SK-N-SH (cell line): ENCODE measurements at places on chromosomes 5 and 9. TPM values are rescaled to one million over a fixed set of nuclear protein-coding genes. Genes with fewer than 3 reads are reported as not detected.
A peak's percentile ranks its signal among the peaks of the same experiment; 100 is the strongest.

The BAAT gene
- polyA plus RNA-seq = 0.02 and 0.05 TPM in 2 replicates

DNA sequence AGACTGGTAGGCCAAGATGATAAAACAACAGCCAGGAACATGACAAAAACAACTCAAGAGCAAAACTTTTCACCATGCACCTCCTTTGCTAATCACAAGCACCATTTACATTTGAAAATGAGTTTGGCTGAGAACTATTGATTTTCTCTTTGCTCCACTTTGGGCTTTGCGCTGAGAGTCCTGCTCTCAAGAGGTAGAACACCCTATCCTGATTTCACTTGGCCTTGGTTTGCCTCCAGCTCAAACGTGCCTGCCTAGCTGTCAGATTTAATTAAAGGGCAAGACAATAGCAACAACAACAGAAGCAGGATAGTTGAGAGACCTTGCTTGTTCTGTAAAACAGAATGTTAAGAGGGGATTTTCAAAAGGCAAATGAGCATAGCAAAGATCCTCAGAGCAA, 128.2 kb upstream of the ASTN2 start:
- no peak for DNase-seq

The CARTPT gene
- not detected in 2 replicates for polyA plus RNA-seq

DNA sequence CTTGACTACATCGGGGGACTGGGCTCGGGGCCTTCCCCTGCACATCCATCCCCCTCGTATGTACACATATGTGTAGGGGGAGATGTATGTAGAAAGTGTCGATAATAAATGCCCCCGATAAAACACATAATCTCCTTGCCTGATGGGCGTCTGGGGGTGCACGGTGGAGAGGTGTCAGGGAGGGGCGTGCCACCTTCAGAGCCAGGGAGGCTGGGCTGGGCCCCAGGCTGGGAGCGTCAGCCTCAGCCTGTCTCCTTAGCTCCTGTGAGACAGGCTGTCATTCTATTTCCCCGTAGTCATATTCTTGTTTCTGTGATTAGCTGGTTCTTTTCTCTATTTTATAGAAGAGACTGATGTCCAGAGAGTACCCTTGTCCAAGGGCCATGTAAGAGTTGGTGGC, 4.7 kb upstream of the RXRA start:
- no peak for DNase-seq

DNA sequence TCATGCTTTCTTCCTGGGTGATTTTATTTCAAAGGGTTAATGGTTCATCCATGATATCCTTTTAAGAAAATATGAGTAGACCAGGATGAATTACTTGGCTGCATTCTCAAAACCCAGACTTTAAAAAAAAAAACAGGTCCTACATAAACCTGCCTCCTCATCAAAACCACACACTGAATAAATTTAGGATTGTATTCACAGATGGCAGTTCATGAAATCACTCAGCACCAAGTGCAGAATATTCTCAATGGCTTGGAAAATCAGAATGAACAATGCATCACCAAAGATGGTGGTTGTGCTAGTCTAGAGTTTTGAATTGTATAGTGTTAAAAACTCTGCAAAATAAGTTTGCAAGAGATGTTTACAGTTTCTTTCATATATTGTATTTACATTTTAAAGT, 145.4 kb upstream of the GRAMD2B start:
- no peak for DNase-seq

The ITK gene
- not detected in 2 replicates for polyA plus RNA-seq

- no peak for DNase-seq
Observed at GRCh38 chr5:53302529-53302928, 177.9 kb upstream of the FST start.

The FST gene
- polyA plus RNA-seq = 157 and 162 TPM in 2 replicates

- DNase-seq = no peak
Observed at GRCh38 chr9:113711251-113711650, 164.9 kb upstream of the ZNF618 start.

The SNX24 gene
- 8.2 and 9.9 TPM in 2 replicates for polyA plus RNA-seq

The WHRN gene
- polyA plus RNA-seq = 2.7 and 4.6 TPM in 2 replicates

DNA sequence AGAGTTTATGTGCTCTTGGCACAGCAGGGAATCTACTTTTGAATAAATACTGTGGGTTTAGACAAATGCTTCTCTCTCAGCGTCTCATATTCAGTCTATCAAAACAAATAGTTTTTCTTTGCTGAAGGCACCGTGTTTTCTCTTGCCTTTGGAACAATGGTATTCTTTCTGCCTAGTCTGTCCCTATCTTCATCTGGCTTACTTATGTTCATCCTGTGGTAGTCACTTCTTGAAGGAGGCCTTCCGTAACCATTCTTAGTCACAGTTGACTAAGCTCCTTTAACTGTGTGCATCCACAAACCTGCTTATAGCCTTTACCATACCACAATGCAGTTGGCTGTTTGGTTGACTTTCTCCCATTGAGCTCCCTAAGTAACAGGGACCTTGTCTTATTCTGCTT, 45.9 kb downstream of the LARP1 start:
- no peak for DNase-seq

- DNase-seq = no peak
Observed at GRCh38 chr9:103281126-103281525, 286.0 kb downstream of the CYLC2 start.

The C5orf24 gene
- 21.8 and 34.3 TPM in 2 replicates for polyA plus RNA-seq

- no peak for DNase-seq
Observed at GRCh38 chr9:93108291-93109041, 12.4 kb downstream of the CARD19 start.

- DNase-seq = no peak
Observed at GRCh38 chr5:43000111-43000840, 39.8 kb downstream of the ANXA2R start.

- DNase-seq = peak; percentile 88
Observed at GRCh38 chr5:77987331-77987730, 211.2 kb upstream of the TBCA start.

DNA sequence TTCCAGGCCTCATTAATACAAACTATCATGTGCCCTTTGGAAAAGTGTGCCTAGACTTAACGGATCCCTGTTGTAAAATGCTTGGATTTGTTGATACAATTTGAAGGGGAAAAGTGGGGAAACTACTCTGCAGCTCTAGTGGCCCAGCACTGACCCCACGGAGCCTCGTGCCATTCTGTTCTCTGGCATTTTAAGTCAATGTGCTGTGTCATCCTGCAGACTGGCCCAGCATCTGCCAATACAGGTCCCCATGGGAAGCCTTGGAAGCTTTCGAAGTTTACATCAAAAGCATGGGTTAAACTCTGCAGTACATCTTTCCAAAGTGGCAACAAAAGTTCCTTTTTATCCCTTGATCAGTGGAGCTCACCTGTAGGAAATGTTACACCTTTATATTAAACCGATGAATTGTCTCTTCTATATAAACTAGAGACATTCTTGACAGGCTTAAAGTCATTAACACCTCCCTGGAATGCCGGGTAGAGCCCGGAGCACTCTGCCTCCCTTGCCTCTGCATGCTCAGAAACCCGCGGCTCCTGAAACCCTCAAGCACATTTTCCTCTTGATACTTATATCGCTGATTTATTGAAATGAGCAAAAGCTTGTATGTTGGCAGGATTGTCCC, 596.0 kb upstream of the ADAMTS16 start:
- DNase-seq = no peak

DNA sequence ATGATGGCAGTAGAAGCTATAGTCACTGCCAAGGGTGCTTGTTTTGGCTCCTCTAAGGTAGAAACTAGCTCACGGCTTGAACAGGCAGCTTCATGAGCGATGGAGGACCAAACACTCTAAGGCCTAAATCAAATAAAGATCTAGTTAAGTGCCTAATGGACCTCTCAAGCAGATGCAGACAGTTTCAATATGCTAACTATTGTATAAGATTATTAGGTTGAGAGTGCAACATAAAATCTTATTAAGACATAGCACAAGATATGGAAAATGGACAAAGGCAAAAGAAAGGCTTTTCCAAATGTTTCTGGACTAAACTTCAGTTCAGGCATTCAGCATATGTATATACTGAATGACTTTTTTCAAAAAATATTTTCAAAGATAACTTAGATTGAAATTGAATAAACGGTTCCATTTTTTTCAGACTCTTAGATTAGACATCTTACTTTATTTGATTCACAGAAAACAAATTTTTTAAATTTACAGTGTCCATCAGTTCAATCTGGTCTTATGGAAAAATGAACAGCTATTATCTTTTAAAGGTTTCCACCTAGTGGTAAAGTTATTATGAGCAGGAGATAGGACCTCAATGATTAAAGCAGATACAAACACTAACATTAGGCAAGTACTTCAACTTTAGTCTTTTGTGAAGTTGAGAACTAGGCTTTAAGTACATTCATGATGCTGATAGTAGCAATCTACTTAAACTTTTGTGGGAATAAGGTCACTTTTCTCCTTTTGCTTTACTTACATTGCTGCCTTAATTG, 1167.7 kb downstream of the MAT2B start:
- peak; percentile 32 for DNase-seq

DNA sequence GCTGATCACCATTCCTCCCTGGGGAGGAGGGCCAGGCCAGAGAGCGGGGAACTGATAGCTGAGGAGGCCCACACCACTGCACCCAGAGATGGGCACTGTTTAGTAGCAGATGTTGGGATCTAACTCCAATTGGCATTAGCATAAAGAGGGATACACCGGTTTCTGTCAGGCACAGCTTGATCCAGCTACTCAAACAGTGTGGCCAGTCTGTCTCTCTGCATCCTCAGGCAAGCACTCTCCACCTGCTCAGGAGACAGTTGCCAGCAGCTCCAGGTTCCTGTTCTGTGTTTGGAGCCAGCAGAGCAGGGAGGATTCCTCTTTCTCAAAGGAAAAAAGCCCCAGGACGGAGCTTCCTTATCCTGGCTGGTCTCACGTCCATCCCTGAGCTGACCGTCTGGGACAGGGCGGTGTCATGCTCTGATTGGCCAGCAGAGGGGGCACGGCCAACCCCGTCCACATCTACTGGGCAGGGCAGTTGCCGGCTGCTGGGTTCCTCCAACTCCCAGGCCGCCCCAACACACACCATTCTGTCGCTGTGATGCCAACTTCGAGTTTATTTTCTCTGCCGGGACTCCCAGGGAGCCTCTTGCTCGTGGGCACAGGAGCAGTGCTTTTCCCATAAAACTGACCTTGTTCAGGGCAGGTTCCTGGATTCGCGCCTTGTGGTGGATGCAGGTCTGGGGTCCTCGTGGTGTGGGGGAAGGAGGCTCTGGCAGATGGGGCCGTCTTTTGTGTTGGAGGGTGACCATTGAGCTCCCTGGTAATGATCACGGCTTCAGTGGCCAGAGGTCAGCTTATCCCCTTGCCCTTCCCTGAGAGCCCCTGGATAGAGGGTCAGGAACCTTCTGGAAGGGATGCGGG, 47.9 kb downstream of the COL5A1 start:
- peak; percentile 88 for DNase-seq

DNA sequence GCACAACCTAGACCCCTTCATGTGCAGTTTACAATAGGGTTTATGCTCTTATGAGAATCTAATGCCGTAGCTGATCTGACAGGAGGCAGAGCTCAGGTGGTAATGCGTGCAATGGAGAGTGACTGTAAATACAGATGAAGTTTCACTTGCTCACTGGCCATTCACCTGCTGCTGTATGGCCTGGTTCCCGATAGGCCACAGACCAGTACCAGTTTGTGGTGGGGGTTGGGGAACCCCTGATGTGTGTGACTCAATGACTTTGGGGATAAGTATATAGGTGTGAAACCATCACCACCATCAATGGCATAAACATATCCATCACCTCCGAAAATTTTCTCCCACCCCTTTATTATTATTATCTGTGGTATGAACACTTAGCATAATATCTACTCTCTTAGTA, 42.1 kb downstream of the TLR4 start:
- no peak for DNase-seq

- peak; percentile 24 for DNase-seq
Observed at GRCh38 chr5:134240421-134240962, 14.6 kb upstream of the PPP2CA start.

The CDH12 gene
- not detected in 2 replicates for polyA plus RNA-seq

The FBLL1 gene
- polyA plus RNA-seq = 4.4 and 4.5 TPM in 2 replicates

The NR5A1 gene
- polyA plus RNA-seq = not detected in 2 replicates

GRCh38 chr9:88583901-88584596, 49.1 kb downstream of the NXNL2 start:
- DNase-seq = no peak

The SHISAL2B gene
- 0.16 TPM in 1 of 2 replicates, not detected in the other for polyA plus RNA-seq

DNA sequence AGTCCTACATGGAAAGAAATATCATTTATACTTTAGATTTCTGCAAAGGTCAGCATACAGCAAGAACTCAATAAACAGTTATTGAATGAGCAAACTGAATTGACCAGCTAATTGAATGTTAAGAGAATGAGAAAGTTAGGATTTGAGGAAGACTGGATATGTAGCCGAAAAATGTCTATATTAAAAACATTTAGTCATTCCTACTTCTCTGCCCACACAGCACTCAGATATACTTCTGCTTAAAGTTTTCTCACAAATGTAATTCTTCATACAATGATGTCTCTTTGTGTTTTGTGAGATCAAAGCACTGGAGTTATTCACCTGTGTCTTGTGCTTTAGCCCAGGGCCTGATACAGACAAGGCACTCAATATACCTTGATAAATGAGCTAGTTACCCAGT, 188.6 kb downstream of the PARP8 start:
- no peak for DNase-seq

DNA sequence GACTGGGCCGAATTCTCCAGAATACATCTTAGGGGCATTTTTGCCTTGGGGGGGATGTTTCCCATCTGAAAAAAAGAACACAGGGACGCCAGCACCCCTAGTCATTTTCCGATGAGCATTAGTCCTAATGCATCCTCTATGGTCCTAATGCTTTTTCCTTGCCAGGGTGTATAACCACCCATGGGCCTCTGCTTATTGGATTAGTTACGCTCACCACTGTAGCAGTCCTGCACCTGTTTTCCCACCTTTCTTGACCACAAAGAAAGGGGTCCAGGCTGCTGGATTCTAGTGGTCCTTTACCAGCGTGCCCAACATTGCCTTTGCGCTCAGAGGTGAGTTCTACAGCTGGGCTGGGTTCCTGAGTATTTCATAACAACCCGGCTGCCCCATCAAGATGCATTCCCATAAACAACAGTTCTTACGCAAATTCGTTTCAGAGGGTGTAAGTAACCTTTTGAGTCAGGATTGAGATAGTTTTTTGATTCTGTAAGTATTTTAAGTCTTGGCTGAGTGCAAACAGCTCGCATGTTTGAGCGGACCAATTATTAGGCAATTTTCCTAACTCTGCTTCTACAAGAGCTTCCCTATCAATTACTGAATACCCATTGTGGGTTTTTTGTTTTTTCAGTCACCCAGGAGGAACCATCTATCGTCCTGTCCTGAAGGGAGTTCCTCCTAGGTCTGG, 135.1 kb downstream of the DROSHA start:
- no peak for DNase-seq

GRCh38 chr5:40437452-40437861, 242.3 kb upstream of the PTGER4 start:
- DNase-seq = no peak

DNA sequence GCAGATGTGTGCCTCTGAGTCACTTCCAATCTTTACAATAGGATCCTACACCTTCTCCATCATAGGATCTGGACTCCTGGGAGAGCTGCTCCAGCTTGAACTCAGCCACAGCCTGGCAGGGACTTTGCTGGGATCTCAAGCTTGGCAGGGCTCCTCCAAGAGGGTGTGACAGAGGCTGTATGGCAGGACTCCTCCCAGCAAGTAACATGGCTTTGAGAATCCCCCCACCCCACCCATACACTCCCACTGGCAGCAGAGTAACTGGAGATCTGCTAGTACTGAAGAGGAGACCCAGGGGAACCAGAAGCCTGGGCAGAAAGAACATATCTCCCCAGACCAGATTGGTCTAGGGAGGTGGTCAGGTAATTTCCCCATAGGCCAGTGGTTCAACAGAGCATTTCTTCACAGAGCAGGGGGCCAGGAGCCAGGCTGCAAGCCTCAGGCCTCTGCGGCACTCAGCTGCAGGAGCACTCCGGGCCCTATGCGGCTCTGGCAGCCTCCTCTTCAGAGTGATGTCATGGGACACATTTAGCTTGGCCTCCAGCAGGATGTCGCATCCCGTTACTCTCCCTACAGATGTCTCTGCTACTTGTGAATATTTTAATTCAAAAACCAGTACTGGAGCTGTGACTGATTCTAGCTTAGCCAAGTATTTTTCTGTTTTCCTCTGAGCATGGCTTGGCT, 1.7 kb upstream of the ACSL6 start:
- no peak for DNase-seq
